COLO829 (cell line): ENCODE measurements at places on chromosomes 4 and X.
A peak's percentile ranks its signal among the peaks of the same experiment; 100 is the strongest.

DNA sequence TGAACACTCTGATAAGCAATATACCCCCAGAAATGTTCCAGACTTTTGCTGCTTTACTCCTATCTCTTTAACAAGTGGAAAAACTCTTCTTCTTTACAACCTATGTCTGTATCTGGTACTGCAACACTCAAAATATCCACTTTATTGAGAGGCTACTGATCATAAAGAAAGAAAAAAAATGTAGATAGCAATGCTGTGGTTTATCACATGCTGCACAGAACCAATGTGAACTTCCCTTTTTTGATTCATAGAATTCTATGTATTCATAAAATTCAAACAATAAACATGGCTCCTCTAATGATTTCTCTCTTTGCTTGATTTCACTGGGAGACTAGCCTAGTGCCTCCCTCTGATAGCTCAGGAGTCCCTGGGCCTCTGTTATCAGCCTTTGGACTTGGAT, 223.5 kb downstream of the ZNF674 start:
- no peak for DNase-seq

- DNase-seq: no peak
These were observed 2.8 kb downstream of the PSMD10 start for GRCh38 chrX:108088511-108088910.

- DNase-seq: no peak
These were observed 183.5 kb downstream of the ZC4H2 start for GRCh38 chrX:64792598-64793337.

GRCh38 chr4:102606261-102606660, 105.1 kb downstream of the NFKB1 start:
- peak; percentile 51 for DNase-seq

- no peak for DNase-seq
These were observed 199.0 kb upstream of the LEF1 start for GRCh38 chr4:108367751-108368150.

DNA sequence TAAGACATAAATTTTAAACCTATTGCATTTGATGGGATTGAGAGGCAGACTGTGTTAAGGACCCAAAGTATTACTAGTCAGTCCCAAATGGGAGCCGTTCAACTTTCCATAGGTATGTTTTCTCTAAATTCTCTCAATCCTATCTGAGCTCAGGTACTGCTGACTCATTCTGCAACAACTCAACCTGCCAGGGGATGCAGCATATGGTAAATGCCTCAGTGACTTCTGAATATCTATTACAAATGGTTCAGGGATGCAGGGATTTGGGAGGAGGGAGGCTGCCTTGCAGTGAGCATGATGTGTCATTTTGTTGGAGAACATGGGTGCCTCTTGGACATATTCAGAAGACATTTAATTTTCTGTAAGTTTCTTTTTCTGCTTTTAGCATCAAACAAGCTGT, 97.3 kb downstream of the HDAC8 start:
- DNase-seq: no peak

GRCh38 chrX:115968436-115969252, 201.9 kb upstream of the AGTR2 start:
- DNase-seq: no peak

DNA sequence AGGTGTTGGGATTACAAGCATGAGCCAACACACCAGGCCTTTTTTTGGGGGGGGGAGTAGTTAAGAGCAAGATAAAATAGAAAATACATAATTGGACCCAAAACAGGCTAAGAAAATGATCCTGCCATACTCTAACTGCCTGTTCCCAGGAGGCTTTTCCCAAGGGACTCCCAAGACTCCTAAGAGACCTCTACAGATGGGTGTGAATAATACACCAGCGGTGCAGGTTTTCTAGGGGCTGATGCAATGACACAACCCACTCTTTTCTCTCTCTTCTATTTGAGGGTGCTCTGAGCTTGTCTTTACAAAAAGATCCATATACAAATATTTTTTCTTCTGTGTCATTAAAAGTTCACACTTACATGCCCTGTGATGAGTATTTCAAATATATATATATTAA, 116.9 kb downstream of the RASL11B start:
- DNase-seq: no peak

- no peak for DNase-seq
These were observed 82.4 kb upstream of the ZIC3 start for GRCh38 chrX:137483554-137483953.
